ENCODE measurements at places on chromosomes 7 and 10.

DNA sequence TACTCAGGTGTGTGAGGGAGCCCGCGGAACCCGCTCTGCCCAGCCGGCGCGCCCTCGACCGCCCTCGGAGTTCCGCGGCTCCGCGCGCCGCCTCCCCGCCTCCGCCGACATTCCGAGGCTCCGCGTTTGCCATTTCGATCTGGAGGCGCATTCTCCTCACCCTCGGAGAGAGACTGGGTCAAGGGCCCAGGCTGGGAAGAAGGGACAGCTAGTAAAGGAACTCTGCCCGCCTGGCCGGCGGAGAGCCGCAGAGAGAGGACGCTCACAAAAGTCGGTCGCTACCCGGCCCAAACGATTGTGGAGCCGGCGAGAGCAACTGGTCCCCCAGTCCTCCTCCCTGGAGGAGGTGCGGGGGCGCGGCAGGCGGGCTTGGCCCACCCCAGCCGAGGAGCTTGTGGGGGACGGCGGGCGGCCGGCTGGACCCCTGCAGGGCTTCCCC is 74.5 kb upstream of the LEP start:
- ATAC-seq: peak; percentile 22

GRCh38 chr10:33125522-33126517 is 167.8 kb upstream of the ITGB1 start:
- peak; percentile 54 for ATAC-seq

- ATAC-seq: peak; percentile 1
Observed at GRCh38 chr7:75738604-75738974, at the start of gene HIP1. HIP1 (minus strand) TSS chr7:75738941; CDS start chr7:75738920, 21 bp downstream.

DNA sequence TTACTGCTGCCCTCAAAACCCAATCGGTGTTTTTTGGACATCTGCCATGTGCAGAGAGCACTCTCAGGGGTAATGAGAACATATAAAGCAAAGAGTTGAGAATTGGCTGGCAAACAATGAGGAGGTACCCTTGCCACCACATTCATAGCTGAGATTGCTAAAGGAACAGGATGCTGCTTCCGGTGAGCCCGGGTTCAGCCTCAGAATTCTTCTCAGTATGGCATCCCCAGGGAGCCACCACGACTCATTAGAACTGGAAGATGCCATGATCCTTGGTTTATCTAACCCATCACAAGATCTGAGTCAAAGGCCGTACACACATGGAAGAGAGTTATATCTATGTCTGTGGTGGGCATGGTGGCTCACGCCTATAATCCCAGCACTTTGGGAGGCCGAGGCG is 174.4 kb downstream of the ARID5B start:
- no peak for ATAC-seq

DNA sequence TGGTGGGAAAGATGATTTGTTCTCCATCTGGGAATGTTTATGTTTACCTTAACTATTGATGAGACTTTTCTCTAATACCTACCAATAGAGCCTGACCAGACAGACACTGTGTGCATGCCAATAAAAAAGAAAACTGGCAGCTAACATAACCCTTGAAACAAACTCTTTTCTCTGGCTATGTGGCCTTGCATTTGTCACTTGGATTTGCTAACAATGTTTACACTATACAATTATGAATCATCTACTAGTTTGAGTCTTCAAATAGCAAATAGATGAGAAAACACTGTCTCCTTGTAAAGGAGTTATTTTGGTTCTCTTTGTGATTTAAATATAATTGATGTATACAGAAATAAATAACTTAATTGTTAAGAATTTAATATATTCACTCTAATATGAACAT is 273.1 kb downstream of the SEMA3D start:
- no peak for ATAC-seq

GRCh38 chr7:147207988-147208387 is 1091.4 kb downstream of the CNTNAP2 start:
- no peak for ATAC-seq

Data from stimulated activated memory B cell treated with anti-CD40 and anti-IgM and Interleukin-4, amounts not matched to agents 10 μg/mL and 1 μg/mL and 100 μg/mL, for 72 hours (primary cell).